ENCODE measurements at places on chromosomes 5 and 9.

DNA sequence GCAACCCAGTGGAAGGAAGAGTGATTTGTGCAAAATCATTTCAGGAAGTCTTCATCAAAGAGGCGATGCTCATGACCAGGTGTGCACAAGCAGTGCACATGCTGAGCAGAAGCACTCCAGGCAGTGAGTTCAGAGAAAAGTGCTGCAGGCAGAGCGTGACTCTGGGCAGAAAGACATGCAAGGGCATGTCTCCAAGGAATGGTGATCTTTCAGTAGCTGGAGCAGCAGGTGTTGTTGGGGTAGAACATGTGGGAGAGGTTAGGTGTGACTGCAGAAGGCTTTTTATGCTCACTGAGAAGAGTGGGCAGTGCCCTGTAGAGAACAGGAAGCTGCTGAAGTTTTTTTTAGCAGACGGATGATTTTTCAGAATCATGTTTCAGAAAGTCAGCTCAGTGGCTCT is 545.4 kb upstream of the TLE4 start:
- no peak for DNase-seq

GRCh38 chr5:127647361-127647958 is 1.4 kb upstream of the CTXN3 start:
- DNase-seq = no peak

- no peak for DNase-seq
Observed at GRCh38 chr5:104372796-104373195, 810.2 kb upstream of the NUDT12 start.

- DNase-seq = no peak
Observed at GRCh38 chr9:35656831-35657545, 831 bp downstream of the RMRP start.

DNA sequence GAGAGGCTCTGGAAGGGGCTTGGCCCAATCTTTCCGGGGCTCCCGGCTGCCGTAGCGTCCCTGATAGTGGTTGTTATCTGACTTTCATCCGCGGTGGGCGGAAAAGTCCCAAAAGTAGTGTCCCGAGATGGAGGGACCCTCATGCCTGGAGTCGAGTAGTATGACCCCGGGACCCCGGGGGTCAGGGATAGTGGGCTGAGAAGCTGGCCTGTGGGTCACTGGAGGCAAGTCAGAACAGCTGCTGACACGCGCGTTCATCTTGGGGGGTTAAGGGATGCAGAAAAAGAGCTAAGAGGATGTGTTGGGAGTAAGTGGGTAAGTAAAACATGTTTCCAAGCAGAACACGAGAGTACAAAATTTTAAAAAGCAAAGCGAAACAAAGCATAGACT is 123.4 kb downstream of the TMEM161B start:
- no peak for DNase-seq
